HFFc6 (cell line): ENCODE measurements at places on chromosomes 16 and 17. TPM values are rescaled to one million over a fixed set of nuclear protein-coding genes. Genes with fewer than 3 reads are reported as not detected.

- DNase-seq: no peak
- H3K27me3 ChIP-seq: no peaks in the 10 kb centered on the region; the same call in 1 of the 2 replicates
- H3K4me3 ChIP-seq: no peak overlapping the region
- peak overlapping the region; percentile 30; the same call in 1 of the 2 replicates for H3K27ac ChIP-seq
- H3K36me3 ChIP-seq: peaks cover 45% of the 10 kb centered on the region
- H3K4me1 ChIP-seq: peaks cover 9% of the 10 kb centered on the region; the same call in 1 of the 2 replicates
Measured at GRCh38 chr17:31357839-31358394, 33.6 kb upstream of the RAB11FIP4 start.

DNA sequence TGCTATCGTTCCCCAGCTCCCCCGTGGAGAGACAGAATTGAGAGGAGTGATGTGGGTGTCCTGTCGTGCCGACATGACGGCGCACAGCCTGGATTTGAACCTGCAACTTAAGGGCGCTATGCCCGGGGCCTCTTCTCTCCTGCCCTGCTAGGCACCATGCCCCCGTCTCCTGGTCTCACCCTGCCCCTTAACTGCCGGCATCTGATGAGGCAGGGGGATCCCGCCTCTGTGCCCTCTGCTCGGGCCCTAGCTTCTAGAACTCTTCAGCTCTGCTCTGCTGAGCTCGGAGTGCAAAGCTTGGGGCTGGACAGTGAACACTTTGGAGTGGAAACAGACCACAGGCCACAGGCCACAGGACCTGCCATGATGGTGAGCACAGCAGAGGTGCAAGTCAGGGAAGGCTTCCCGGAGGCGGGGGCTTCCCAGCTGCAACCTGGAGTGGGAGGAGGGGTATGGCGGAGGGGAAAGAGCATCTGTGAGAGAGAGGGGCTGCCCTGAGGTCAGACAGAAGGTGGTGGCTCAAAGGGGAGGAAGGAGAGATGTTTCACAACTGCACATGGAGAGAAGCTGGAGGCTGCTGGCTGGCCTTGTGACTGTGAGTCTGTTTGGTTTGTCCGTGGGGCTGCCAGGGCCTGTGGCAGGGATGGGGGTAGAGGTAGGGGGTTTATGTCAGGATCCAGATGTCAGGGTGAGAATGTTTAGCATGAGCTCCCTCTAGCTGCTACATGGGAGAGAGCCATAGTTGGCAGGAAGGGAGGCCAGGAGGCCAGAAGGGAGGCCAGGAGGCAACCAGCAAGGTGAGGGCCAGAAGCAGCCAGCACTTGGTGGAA, 107.8 kb downstream of the CRLF3 start:
- H3K36me3 ChIP-seq: no peaks in the 10 kb centered on the region
- no peaks in the 10 kb centered on the region for H3K4me1 ChIP-seq

GRCh38 chr17:21125862-21126261, 902 bp upstream of the DHRS7B start:
- H3K36me3 ChIP-seq: no peaks in the 10 kb centered on the region
- H3K27me3 ChIP-seq: peaks cover 17% of the 10 kb centered on the region
- peaks cover 23% of the 10 kb centered on the region for H3K4me1 ChIP-seq
- no peak overlapping the region; the same call in 1 of the 2 replicates for H3K4me3 ChIP-seq
- no peak overlapping the region for H3K27ac ChIP-seq
- DNase-seq: no peak

DNA sequence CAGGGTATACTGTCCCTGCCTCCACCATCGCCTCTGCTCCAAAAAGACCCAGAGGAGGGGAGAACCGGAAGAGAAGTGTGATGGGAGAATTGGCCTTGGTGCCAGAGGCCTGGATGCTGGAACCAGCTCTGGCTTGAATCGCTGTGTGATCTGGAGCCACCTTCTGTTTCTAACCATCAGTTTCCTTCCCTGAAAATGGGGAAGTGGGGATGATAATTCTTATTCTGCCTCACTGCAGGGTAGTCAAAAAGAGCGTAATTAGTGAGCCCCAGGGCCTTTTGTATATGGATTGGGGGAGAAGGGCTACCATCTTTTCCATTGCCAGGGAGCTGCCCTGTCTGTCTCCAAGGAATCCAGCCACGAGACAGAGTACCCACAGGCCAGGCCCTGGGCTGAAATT, 52.2 kb downstream of the CCT6B start:
- H3K4me3 ChIP-seq: no peak overlapping the region
- DNase-seq: no peak
- no peaks in the 10 kb centered on the region for H3K4me1 ChIP-seq
- H3K36me3 ChIP-seq: no peaks in the 10 kb centered on the region
- H3K27me3 ChIP-seq: peaks cover 6% of the 10 kb centered on the region
- no peak overlapping the region for H3K27ac ChIP-seq

DNA sequence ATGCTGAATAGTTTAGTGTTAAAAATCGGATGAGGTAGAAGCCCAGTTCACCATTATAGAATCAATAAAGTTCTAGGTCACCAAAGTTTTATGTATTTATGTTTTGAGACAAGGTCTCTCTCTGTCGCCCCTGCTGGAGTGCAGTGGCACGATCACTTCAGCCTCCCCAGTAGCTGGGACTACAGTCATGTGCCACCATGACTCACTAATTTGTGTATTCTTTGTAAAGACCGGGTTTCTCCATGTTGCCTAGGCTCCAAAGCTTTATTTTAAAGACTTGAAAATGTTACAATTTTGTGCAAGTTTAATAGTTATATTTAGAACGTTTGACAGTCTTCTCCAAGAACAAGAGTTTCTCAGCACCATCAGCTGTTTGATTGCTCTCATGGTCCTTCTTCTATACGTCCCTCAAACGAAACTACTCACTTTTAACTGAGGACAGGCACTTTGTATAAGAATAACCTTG, 32.1 kb downstream of the NDE1 start:
- peak overlapping the region; percentile 78; the same call in 1 of the 2 replicates for H3K27ac ChIP-seq
- peaks cover 7% of the 10 kb centered on the region; the same call in 1 of the 2 replicates for H3K4me1 ChIP-seq
- H3K4me3 ChIP-seq: no peak overlapping the region
- peaks cover 4% of the 10 kb centered on the region for H3K27me3 ChIP-seq

GRCh38 chr16:2058420-2058819, 10.6 kb downstream of the TSC2 start:
- no peak overlapping the region for H3K4me3 ChIP-seq
- no peaks in the 10 kb centered on the region for H3K4me1 ChIP-seq
- H3K27me3 ChIP-seq: no peaks in the 10 kb centered on the region; the same call in 1 of the 2 replicates
- no peak overlapping the region for H3K27ac ChIP-seq
- H3K36me3 ChIP-seq: no peaks in the 10 kb centered on the region

GRCh38 chr16:76576526-76576925, 299.3 kb downstream of the CNTNAP4 start:
- no peak overlapping the region for H3K27ac ChIP-seq
- DNase-seq: no peak
- H3K36me3 ChIP-seq: no peaks in the 10 kb centered on the region
- no peaks in the 10 kb centered on the region; the same call in 1 of the 2 replicates for H3K27me3 ChIP-seq

- peaks cover 5% of the 10 kb centered on the region for H3K36me3 ChIP-seq
- no peaks in the 10 kb centered on the region for H3K27me3 ChIP-seq
- no peak for DNase-seq
- H3K27ac ChIP-seq: no peak overlapping the region
Measured at GRCh38 chr17:35709874-35710273, 21.6 kb upstream of the RASL10B start.

- peaks cover 32% of the 10 kb centered on the region for H3K4me1 ChIP-seq
- no peaks in the 10 kb centered on the region; the same call in 1 of the 2 replicates for H3K27me3 ChIP-seq
- no peak overlapping the region for H3K4me3 ChIP-seq
- no peak for DNase-seq
- no peak overlapping the region for H3K27ac ChIP-seq
- no peaks in the 10 kb centered on the region for H3K36me3 ChIP-seq
Measured at GRCh38 chr16:4366016-4366415, 5.6 kb upstream of the VASN start.

GRCh38 chr16:81634380-81635062, 144.6 kb upstream of the PLCG2 start:
- no peak overlapping the region for H3K4me3 ChIP-seq
- no peak for DNase-seq
- no peak overlapping the region for H3K27ac ChIP-seq

DNA sequence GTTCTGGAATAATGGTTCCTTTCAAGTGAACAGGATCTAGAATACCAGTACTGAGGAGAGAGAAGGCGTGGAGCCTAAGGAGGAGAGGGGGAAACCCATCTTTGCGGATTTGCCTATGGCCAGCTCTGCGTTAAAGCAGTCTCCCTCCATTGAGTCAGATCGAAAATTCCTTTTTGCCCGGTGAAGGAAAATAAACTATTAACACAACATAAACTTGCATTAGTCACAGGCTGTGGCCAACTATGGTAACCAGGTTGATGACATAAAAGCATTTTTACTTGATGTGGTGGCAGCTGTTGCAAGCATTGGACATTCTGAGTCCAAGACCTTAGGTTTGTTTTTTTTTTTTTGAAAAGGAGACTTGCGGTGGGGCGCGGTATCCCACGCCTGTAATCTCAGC, 8.9 kb downstream of the LDAF1 start:
- DNase-seq: peak; percentile 97
- peak overlapping the region; percentile 34 for H3K4me3 ChIP-seq
- H3K27me3 ChIP-seq: peaks cover 2% of the 10 kb centered on the region; the same call in 1 of the 2 replicates
- peaks cover 43% of the 10 kb centered on the region for H3K4me1 ChIP-seq

DNA sequence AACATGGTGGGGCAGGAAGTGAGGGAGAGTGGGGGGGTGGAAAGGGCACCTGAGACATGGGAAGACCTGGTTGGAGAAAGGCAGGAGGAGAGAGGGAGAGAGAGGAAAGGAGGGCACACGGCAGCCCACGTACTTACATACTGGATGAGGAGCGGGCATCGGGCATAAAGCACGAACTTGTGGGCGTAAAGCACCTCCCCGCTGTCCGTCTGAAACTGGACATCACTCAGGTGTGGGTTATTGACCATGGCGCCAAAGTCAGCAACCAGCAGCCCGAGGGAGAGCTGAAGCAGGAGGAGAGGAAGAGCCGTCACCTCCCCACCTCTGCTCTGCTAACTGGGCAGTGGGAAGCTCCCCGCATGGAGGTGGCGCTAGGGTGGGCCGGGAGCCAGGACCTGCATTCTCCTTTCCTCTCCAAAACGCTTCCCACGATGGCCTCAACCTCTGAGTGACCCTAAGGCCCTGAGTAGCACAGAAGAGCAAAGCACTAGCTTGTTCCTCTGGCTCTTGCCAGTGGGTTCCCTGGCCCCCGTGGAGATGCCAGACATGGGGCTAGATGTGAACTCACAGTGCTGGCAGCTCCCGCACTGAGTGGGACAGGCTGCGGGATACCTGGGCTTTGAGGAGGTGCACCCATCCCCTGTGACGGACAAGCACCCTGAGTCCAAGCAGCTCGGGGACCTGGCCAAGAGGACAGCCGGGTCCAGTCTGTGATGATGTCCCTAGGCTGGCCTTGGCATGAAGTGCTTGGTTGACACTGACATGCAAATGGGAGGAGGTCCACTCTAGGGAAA, 16.9 kb downstream of the SLX4 start:
- no peak overlapping the region for H3K4me3 ChIP-seq
- DNase-seq: no peak
- H3K4me1 ChIP-seq: no peaks in the 10 kb centered on the region
- H3K27ac ChIP-seq: no peak overlapping the region

GRCh38 chr16:86428729-86429517, 81.4 kb upstream of the FOXF1 start:
- peaks cover 14% of the 10 kb centered on the region; the same call in 1 of the 2 replicates for H3K4me1 ChIP-seq
- H3K27ac ChIP-seq: no peak overlapping the region
- DNase-seq: no peak
- peaks cover 34% of the 10 kb centered on the region for H3K27me3 ChIP-seq
- H3K4me3 ChIP-seq: no peak overlapping the region

DNA sequence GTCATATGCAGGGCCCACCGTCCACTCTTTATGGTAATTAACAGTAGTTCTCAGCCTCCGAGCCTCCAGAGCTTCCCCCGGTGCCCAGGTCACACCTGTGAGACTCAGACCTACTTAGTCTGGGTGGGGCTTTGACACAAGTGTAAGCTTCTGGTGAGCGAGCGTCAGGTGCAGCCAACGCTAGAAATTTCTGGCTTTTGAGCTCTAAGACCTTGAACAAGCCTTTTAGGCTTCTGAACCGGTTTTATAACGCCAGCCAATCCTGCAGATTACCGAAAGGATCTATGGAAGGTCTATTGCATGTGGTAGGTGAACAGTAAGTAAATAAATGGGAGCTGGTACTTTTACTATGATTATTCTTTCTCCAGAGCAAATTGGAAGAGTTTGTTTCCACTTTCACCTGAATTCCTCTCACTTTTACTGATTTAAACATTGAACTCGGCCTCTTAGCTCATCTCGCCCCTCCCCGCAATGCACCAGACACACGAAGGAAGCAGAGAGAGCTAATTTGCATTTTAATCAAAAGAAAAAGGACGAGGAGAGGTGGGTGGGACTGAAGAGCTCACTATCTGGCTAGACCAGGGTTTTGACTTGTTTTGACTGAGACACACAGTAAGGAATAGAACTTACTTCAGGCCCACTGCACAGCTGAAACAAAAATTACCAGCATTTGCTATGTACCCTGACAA, 47.1 kb downstream of the ABAT start:
- H3K4me3 ChIP-seq: no peak overlapping the region
- peaks cover 8% of the 10 kb centered on the region for H3K27me3 ChIP-seq
- no peak for DNase-seq
- H3K4me1 ChIP-seq: no peaks in the 10 kb centered on the region
- no peak overlapping the region for H3K27ac ChIP-seq
- H3K36me3 ChIP-seq: no peaks in the 10 kb centered on the region

DNA sequence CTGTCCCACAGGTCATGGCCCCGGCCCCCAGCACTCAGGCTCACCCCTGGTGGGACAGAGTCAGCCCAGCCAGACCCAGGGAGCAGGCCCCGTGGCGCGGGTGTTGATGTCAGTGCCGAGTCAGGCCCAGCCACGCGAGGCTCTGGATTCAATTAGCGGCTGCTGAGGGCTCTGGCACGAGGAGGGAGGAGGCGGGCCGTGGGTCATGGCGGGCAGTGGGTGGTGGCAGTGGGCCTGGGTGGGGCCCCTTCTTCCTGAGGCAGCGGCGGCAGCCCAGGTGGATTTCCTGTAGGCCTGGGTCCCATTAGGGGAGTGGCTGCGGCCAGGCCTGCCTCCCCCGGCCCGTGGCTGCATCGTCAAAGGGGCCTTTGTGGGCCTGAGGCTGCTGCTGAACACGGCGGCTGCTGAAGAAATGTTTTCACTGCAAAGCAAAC, 12.9 kb downstream of the VASN start:
- no peaks in the 10 kb centered on the region for H3K36me3 ChIP-seq
- peaks cover 65% of the 10 kb centered on the region for H3K4me1 ChIP-seq
- H3K27me3 ChIP-seq: peaks cover 36% of the 10 kb centered on the region
- 0 out of 2 replicates have a peak overlapping the region, but pooled peaks have one; percentile 11 for H3K4me3 ChIP-seq
- DNase-seq: peak; percentile 57
- peak overlapping the region; percentile 89 for H3K27ac ChIP-seq

DNA sequence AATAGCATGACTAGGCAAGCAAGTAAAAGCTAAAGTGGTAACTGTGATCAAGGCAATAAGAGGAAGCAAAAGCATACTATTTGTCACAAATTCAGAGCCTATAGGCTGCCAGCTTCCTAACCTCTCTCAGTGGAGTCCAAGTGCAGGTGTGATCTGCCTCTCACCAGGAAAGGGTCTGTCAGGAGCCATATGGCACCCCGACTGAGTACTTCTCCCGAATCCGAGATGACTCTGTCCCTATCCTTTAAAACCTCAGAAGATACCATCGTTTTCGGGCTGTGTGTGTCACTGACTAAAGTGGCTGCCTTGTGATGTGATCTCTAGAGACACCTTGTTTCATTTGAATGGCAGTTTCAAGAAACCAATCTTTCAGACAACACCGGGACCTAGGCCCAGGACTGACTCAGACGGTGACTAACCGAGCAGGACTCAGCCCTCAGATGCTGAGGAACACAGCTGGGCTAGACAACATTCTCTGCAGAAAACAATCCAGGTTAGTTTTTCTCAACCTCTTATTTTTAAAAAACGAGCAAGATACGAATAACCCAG, 63.6 kb downstream of the SMG6 start:
- peaks cover 17% of the 10 kb centered on the region for H3K36me3 ChIP-seq
- DNase-seq: peak; percentile 88
- peaks cover 84% of the 10 kb centered on the region for H3K4me1 ChIP-seq
- H3K4me3 ChIP-seq: peak overlapping the region; percentile 56
- peak overlapping the region; percentile 90 for H3K27ac ChIP-seq

The NDUFAF8 gene
- 61.6 to 74.9 TPM (median 67.0 TPM) in 3 replicates for total RNA-seq

The HASPIN gene
- 4.1 and 6.6 TPM in 2 replicates for total RNA-seq

The SSTR5 gene
- total RNA-seq: not detected in 2 replicates

The STX8 gene
- total RNA-seq: 47.6 to 63.2 TPM (median 62.4 TPM) in 3 replicates

The ASGR2 gene
- not detected in 2 replicates for total RNA-seq

The VWA3A gene
- total RNA-seq: not detected in 3 replicates
